ENCODE measurements at places on chromosomes 1 and 21.
A peak's percentile ranks its signal among the peaks of the same experiment; 100 is the strongest.

DNA sequence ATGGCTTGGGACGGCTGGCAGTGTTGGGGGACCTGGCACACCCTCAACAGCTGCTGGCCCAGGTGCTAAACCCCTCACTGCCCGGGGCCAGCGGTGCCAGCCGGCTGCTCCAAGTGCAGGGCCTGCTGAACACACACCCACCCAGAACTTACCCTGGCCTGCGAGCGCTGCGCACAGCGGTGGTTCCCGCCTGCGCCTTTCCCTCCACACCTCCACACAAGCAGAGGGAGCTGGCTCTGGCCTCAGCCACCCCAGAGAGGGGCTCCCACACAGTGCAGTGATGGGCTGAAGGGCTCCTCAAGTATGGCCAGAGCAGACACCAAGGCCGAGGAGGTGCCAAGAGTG is 67.9 kb downstream of the FMO4 start:
- DNase-seq, result no peak

DNA sequence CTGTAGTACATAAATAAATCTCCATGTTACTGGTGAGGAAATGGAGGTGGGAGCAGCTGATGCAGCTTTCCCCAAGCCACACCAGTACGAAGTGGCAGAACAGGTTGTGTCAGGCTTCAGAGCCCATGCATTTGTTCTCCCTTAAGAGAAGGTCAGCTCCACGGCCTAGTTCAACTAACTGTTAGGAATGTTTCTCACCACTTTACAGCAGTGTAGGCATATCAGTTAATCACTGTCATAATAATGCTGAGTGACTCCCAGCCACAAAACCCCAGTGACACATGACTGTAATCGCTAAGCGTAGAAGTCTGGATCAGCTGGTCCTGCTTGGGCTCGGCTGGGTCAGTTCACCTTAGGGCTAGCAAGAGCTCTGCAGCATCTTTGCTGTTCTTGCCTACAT is 90.4 kb downstream of the VPS26C start:
- no peak for DNase-seq

DNA sequence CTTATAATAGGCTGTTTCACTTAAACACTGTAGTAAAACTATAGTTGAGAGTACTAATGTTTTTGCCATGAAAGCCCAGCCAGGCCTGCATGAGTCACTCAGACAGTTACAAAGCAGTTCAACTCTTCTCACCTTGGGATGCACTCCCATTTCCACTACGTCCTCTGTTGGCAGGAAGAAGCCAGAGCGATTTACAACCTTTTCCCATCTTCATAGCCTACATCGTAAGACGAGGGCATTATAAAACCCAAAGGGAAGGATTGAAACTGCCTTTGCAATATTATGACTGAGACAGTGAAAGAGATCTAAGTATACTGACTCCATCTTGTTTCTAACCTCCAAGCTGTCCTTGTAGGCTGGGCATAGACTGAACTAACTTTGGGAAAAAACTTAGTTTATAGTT is 71.8 kb upstream of the CSF1 start:
- DNase-seq, result no peak

DNA sequence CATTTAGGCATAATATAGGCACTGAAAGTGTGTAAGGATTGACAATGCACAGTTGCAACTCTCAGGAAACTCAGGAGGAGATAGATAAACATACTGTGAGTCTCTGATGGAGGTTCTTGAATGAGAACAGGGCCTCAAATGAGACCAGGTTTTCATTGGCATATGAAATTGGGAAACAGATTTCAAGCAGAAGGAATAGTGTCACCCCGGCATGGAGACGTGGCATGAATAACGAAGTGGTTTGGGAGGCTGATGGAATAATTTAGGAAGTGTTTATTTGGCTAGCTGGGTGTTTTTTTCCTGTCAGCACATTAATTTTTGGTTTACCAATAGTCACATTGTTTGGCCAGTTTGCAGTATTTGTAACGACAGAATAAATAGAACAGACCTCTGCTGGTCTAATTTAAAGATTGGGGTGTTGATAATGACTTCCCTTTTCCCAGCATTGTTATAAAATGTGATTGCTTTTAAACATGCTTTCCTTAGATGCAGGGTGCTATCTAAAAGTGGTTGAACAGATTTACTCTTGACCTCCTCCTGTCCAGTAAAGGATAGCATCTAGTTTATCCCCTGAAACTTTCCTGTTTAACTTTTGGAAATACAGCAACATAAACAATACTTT is 132.0 kb downstream of the C1orf21 start:
- no peak for DNase-seq

DNA sequence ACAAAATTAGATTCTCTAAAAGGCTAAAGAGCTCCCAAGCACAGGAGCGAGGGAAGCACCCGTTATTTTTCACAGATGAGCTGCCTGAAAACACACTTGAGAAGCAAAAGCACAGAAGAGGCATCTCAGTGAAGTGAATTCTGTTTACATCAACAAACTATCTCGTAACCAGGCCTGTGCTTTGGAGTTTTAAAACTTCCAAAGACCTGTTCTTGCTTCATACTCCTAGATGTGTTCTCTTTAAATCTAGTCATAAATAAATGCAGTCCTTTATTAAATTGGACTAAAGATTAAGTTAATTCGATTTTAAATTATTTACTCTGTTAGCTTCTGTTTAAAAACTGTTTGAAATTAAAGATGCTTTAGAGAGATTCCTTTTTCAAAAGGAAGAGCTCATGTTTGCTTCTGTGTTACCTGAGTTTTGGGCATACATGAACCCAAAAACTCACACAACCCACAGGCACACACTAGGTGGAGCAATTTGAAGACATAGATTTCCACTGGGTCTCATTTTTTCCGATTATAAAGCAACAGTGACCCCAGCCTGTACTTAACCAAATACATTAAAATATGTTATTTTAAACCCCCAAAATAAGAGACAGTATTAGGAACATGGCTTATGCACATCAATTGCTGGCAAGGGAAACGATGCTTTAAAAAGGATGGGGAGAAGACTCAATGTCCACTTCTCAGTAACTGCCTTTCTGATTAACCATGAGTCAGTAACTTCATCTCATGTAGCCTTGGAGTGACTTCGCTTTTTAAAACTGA is 648.2 kb downstream of the SMYD3 start:
- DNase-seq, result no peak

- DNase-seq, result peak; percentile 96
These were observed at the start of gene SELENBP1 for GRCh38 chr1:151372058-151372934. TSS of gene SELENBP1 (minus strand) at chr1:151372705. CDS start at chr1:151372641, 64 bp downstream.

GRCh38 chr1:174626031-174627025 is 178.6 kb downstream of the GPR52 start:
- no peak for DNase-seq

DNA sequence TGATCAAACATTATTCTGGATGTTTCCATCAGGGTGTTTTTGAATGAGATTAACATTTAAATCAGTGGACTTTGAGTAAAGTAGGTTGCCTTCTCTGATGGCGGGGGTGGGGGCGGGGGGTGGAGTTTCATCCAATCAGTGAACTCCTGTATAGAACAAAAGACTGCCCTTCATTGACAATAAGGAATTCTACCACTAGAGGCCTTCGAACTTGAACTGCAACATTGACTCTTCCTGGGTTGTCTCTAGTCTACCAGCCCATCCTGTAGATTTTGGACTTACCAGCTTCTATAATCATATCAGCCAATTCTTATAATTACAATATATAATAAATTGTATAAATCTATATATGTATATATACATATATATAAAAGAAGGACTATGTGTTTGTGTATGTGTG is 520.4 kb upstream of the CXADR start:
- no peak for DNase-seq

DNA sequence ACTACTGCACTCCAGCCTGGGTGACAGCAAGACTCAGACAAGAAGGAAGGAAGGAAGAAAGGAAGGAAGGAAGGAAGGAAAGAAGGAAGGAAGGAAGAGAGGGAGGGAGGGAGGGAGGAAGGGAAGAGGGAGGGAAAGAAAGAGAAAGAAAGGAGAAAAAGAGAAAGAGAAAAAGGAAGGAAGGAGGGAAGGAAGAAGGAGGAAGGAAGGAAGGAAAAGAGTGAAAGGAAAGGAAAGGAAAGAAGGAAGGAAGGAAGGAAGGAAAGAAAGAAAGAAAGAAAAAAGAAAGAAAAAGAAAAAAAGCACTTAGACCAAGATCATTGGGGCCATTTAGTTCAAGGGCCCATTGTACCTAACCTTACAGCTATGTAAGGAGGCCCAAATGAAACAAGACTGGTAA is 42.3 kb downstream of the PAFAH2 start:
- DNase-seq, result no peak

- no peak for DNase-seq
These were observed 64.3 kb upstream of the HOOK1 start for GRCh38 chr1:59750328-59751003.
